ENCODE measurements at places on chromosomes 3 and 15.
A peak's percentile ranks its signal among the peaks of the same experiment; 100 is the strongest.

- DNase-seq: no peak
Measured at GRCh38 chr3:23805210-23805632, 534 bp upstream of the UBE2E1 start.

DNA sequence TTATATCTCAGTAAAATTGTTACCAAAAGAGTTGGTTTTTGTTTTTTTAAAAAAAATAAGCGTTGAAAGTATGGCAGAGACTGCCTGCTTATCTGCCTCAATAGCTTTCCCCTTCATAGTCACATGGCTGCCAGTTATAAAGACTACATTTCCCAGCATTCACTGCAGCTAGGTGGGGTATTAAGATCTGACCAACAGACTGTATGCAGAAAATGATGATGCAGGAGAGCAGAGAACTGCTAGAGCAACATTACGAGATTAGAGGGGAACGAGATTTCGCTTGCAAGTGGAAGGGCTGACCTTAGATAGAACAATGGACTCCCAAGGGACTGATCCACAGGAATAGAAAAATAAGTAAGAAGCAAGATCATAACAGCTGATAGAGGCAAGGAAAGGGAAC is 14.3 kb downstream of the RHOA start:
- DNase-seq: no peak

- DNase-seq: no peak
Measured at GRCh38 chr3:46928282-46928681, 48.3 kb downstream of the CCDC12 start.

GRCh38 chr15:39624806-39625205 is 43.9 kb downstream of the THBS1 start:
- peak; percentile 34 for DNase-seq

DNA sequence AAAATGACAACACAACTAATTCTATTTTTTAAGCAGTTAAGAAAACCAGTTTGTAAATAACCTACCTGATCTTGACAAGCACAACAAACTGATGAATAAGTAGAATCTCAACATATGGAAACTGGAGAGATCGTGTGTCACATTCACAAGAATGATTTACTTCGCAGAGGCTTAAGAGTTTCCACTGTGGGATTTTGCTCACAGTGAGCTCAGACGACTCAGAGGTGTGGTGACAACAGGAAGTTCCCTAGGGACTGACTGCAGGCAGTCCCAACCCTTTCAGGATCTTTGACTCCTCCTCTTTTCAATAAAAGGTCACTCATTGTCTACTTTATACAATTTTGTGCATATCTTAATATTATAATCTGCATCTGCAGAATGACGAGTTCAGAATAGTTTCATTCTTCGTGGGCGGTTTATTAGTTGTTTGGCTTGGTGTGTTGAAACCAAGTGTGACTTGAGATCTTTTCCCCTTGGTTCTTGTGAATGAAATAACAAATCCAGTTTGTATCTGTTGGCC is at the start of gene LIPH:
LIPH (minus strand) TSS at position 231 of the 520 bp plus-strand sequence; CDS start at position 114, 117 bp downstream.
- no peak for DNase-seq

DNA sequence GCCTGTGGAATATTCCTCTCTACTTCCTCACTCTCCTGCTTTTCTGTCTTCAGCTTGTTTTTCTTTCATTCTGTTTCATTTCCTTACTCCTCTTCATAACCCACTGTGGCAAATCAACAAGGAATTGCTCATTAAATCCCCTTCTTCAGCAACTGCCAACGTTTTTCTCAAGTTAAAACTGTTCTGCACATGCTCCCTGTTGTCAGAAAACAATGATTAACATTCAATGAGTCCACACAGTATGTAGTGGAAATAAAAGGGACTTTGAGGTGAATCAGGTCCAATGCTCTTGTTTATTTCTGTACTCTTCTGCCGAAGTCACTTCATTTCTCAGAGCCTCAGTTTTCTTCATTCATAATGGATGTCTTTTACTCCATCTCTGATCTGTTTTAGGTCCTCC is 11.9 kb upstream of the ROBO2 start:
- no peak for DNase-seq

DNA sequence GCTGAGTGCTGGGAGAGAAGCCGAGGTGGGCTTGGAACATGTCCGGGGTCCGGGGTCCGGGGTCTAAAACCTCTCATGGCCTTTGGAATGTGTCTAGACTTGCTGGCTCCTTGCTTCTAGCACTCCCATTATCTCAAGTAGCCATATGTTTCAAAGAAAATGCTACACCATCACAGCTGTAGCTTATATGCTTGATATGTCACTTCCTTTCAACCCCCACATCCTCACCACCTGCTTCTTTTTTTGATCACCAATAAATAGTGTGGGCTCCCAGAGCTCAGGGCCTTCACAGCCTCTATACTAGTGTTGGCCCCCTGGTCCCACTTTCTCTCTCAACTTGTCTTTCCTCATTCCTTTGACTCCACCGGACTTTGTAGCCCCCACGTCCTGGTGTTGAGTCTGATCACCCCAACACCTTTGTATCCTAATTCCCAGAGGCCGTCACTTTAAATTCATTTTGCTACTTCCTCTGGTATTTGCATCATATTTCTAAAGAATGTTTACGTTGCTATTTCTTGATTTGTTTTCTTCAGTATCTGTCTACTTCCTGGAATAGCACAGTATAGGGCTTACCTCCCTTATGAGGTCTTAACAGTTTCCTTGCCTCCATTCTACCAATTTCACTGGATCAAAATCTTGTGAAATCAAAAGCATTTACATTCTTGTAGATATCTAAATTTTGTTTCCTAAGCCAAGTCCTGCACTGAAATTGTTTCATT is 71.9 kb upstream of the CHRNB4 start:
- DNase-seq: no peak

DNA sequence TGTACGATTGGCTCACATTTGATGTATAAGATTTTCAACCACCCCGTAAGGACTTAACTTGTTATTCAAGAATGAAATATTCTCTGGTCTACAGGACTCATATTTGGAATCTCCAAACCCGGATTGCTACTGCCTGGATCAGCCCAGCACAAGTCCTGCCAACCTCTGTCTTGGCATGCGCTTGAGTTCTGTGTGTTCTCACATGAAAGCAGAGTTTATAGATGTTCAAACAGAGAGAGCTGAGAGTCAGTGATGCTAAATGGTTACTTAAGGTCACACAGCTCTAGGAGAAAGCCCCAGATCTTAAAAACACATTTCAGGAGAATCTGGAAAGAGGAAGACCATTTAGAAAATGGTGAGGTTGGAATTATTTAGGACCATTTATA is 268.0 kb upstream of the TBL1XR1 start:
- no peak for DNase-seq

DNA sequence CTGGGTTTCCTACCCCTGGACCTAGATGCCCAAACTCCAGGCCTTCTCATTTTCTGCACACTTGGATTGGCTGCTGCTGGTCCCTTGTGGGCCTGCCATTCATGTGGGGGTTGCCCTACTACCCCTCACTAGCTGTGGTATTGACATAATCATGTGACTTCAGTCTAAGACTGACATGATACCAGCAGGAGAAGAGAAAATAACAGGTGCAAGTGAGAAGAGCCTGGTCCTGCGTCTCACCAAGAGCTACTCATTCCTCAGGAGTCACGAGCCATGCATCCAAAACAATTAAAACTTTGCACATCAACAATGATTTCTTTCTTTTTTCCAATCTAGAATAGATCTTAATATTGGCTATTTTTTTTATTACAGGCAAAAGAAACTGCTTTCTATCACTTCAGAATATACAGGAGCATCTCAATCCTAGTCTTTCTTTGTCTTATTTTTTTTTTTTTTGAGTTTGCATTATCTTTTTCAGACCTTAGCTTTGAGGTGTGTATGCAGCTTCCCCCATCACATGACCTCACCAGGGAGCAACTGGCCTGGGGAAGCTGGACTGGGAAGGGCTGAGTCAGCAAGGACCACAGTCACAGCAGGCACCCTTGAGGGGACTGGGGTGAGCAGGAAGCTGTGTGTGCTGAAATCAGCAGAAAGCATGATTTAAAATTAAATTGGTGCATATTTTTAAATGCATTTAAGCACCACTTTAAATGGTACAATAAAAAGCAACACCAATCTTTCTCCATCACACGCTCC is 27.6 kb downstream of the SLC9A9 start:
- no peak for DNase-seq

DNA sequence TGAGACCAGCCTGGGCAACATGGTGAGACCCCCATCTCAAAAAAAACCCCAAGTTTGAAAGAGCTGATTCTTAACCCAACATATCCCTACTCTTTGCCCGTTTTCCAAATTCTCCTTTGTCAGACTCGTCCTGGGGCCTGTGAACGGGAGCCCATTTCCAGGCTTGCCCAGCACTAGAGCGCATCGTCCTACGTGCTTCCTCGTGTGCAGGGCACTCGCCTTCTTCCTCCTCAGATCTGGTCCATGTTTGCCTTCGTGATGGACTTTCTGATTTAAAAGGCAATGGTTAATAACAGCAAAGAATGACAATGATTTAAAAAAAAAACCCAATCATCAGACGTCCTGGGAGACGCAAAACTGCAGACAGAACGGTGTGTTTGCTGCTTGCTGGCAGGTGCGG is 10.1 kb downstream of the MELTF start:
- no peak for DNase-seq

- DNase-seq: no peak
Measured at GRCh38 chr15:80733460-80733859, 38.4 kb downstream of the ABHD17C start.

GRCh38 chr15:40952301-40952900 is 870 bp upstream of the CHAC1 start:
- no peak for DNase-seq

GRCh38 chr3:22935040-22935439 is 268.1 kb upstream of the UBE2E2 start:
- DNase-seq: no peak

DNA sequence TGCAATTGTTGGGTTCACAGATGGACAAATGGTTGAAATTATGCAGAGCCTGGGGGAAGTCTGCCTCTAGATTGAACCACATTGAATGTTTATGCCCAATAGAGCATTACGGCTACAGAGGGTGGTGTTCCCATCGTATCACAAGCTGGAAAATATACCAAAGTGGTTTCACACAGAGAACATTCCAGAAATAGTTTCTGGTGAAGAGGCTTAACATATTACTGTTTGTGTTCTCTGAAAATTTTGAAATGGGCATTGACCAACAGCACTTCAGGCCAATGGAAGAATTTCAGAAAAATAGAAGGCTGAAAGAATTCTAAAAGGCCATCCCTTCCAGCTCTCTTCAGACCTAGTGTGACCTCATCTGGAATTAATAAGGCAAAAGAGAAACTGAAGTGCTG is 203.9 kb downstream of the NEK10 start:
- DNase-seq: no peak

DNA sequence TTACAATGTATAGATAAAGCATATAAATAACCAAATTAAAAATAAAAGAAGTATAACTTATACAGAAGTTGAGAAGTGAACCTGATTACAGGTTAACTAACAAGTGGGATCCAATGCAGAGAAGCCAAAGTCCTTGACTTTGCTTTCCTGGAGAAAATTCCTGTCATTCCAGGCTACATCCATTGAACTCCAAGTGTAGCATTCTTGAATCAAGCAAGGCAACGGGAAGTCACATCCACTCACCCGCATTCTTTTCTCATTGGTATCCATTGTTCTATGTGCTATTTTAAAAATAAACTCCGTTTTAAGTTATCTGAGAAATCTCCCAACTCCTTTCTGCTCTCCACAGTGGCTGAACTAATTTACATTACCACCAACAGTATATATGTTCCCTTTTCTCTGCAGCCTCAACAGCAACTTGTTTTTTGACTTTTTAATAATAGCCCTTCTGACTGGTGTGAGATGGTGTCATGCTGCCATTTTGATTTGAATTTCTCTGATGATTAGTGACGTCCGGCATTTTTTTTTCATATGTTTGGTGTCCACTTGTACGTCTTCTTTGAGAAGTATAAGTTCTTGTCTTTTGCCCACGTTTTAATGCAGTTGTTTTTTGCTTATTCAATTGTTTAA is 534.3 kb downstream of the ROBO1 start:
- DNase-seq: no peak

GRCh38 chr3:69784954-69785514 is 45.8 kb downstream of the MITF start:
- no peak for DNase-seq

- no peak for DNase-seq
Measured at GRCh38 chr3:39086144-39086543, 21.3 kb downstream of the GORASP1 start.

DNA sequence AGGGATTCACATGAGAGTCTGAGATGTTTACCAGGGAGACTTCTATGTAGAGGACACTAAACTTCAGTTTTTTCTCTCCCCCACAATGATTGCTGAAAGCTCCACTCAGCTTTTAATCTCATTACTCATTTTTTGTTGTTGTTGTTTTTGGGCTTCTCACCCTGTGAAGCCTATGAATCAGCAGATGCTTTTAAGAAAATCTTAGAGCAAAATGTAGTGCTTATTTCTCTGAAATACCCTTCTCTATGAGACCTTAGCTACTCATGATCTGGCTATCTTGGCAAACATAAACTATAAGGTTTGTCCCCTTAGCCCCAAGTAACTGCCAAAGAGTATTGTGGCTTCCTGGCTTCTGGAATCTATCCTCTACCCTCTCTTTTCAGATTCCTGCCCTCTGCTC is 537.3 kb downstream of the OCA2 start:
- DNase-seq: no peak

DNA sequence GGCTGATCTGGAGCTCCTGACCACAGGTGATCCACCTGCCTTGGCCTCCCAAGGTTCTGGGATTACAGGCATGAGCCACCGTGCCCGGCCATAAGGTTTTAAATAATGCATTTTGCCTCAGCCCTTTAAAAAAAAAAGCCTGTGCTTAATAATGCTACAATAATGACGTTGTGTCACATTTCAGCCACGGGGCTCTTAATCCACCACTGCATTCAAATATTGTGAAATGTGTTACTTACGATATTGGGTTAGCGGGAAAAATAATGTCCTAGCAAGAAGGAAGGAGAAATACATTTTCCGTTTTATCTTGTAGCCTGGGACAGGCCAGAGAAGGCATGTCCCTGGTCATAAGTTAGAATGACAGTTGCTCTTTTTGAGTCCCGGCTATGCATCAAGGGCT is 17.6 kb downstream of the PAQR5 start:
- DNase-seq: no peak

DNA sequence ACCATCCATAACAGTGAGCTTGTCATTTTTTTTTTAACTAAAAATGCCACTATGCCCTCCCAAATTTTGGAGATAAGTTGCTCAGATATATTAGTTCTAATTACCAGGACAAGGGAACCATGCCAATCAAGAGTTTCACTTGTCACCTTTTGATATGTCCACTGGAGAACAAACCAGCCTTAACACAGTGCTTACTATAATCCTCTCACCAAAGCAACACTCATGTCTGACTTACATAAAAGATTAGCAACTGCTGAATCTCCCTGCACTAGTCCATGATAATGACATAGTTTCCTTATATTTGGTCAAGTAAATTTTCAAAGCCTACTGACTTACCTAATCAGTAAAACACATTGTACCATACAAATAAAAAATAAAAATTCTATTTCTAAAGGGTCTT is 44.4 kb downstream of the TTBK2 start:
- no peak for DNase-seq

- no peak for DNase-seq
Measured at GRCh38 chr3:146166415-146166821, 5.4 kb upstream of the PLOD2 start.

GRCh38 chr15:28994142-28994830 is 108.5 kb downstream of the APBA2 start:
- DNase-seq: peak; percentile 14

GRCh38 chr15:99651023-99651807 is 82.0 kb downstream of the LYSMD4 start:
- no peak for DNase-seq
